Memory B cell (primary cell): ENCODE measurements at places on chromosomes 1 and 21.

GRCh38 chr21:24118738-24119459 is 1488.4 kb downstream of the MRPL39 start:
- DNase-seq: no peak

GRCh38 chr1:5267603-5268235 is 613.3 kb downstream of the AJAP1 start:
- DNase-seq: no peak

GRCh38 chr1:10217748-10218441 is 7.5 kb downstream of the KIF1B start:
- DNase-seq: no peak

DNA sequence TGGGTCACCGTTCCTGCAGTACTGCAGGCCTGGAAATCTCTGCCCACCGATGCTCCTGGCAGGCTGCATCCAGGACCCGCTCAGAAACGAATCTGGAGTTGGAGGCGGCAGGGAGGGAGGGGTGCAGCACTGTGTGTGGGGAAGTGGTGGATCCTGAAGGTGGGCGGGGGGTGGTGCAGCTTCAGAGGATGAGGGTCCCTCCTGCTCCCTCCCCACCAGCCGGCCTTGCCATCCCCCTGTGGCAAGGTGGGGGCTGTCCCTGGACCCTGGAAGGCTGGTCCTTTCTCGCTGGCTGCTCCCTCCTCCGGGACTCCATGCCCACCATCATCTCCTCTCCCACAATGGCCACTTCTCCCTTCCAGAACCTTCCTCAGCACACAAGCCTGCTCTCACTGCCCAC is 60.4 kb downstream of the B3GALT5 start:
- DNase-seq: no peak

DNA sequence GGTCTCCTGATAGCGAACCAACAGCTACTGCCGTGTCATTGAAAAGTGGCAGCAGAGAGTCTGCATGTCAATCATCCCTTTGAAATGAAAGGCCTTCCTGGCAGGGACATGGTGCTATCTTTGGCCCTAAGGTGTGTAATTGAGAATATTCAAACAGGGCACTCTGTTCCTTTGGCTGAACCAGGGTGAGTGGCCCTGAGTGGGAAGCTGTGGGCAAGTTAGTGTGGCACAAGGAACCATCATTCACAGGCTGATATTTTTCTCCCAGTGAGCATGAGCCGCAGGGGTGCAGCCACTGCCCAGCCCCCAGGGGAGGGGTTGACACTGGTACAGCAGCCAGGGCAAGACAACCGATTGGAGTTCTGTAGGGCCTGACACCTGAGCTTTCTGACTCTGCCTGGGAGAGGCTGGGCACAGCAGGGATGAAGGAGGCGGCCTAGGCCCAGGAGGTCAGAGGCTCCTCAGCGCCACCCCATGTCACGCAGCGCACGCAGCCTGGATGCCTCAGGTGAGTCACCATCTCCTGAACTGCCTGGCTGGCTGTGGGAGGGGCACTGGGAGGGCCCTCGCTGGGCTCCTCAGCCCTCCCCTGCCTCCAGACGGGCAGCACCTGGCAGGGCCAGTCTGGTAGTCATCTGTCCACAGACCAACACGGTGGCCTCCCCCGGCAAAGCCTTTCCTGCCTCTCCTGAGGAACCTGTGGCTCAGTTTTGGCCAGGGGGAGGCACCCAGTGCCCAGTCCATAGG is 13.2 kb downstream of the QSOX1 start:
- DNase-seq: no peak

DNA sequence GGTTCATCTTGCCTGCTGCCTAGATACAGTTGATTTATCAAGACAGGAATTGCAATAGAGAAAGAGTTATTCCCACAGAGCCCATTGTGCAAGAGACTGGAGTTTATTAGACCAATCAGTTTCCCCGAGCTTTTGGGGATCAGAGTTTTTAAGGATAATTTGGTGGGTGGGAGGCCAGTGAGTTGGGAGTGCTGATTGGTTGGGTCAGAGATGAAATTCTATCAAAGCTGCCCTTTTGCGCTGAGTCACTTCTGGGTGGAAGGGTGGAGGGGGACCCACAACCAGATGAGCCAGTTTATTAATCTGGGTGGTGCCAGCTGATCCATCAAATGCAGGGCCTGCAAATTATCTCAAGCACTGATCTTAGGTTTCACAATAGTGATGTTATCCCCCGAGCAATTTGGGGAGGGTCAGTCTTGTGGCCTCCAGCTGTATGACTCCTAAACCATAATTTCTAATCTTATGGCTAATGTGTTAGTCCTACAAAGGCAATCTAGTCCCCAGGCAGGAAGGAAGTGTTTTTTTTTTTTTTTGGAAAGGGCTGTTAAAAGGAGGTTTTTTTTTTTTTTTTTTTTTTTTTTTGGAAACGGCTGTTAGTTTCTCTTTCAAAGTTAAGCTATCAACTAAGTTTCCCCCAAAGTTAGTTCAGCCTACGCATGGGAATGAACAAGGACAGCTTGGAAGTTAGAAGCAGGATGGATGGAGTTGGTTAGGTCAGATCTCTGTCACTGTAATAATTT is 7.4 kb downstream of the SLC16A4 start:
- DNase-seq: no peak

DNA sequence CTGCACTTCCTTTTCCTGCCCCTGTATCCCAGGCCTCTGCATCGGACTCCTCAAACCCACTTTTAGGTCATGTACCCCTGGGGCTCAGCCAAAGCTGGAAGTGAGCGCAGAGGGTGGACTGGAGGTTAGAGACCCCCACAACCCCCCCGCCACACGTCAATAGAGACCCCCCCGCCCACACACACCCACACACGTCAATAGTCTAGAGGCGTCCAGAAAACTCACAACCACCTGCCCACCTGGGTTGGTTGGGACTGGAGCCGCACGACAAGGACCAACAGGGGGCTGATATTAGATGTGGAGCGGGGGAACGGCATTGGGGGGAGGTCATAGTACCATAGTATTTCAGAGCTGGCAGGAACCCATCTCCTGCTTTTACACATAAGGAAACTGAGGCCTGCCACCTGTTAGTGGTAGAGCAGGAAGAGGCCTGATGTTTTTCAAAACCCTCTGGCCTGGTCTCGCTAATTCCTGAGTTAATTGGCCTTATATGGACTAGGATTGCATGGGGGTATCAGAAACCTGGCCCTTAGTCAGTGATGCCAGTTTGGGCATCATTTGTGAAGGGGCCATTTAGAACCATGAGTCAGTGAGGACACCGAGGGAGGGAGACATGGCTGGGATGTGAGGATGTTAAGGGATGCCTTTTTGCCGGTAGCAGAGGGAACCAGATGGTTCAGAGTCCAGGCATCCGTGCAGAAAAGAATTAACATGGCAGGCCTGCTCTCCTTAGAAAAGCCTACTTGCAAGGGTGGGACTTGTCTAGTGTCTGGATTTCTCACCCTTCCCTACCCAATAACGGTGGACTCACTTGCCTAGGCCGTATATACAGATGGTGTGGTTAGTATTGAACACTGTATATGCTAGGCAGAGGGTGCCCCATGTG is 1.1 kb downstream of the NENF start:
- DNase-seq: no peak

- DNase-seq: peak; percentile 71
These were observed 500 bp downstream of the FAM20B start for GRCh38 chr1:179025975-179026812.
